Activated CD4-positive, alpha-beta T cell treated with anti-CD3 and anti-CD28 coated beads, Interleukin-2, amount 10 ng/mL, durations not matched to agents 7 days and 5 days (primary cell): ENCODE measurements at places on chromosomes 4 and X. TPM values are rescaled to one million over a fixed set of nuclear protein-coding genes. Genes with fewer than 3 reads are reported as not detected.

- no peak overlapping the region for H3K4me3 ChIP-seq
- DNase-seq, result no peak
- no peaks in the 10 kb centered on the region for H3K4me1 ChIP-seq
Observed at GRCh38 chr4:30839583-30840520, 119.7 kb downstream of the PCDH7 start.

DNA sequence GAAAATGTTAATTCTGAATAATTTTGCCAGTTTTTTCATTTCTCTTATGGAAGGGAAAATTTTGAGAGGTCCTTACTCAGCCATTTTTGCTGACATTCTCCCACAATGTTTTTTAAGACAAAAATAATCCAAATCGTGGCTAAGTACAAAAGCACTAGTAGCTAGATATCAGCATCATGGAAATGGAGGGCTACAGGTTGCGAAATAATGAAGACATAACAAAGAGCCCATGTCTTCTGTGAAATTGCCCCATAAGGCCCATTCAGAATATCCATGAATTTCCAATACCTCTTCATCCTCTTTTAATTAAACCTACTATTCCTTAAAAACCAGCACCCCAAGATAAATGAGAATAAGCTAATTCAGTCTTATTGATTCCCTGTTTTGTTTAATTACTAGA, 107.4 kb downstream of the HNRNPD start:
- DNase-seq, result no peak
- H3K27ac ChIP-seq, result no peak overlapping the region
- peaks cover 14% of the 10 kb centered on the region for H3K4me1 ChIP-seq
- H3K4me3 ChIP-seq, result no peak overlapping the region

DNA sequence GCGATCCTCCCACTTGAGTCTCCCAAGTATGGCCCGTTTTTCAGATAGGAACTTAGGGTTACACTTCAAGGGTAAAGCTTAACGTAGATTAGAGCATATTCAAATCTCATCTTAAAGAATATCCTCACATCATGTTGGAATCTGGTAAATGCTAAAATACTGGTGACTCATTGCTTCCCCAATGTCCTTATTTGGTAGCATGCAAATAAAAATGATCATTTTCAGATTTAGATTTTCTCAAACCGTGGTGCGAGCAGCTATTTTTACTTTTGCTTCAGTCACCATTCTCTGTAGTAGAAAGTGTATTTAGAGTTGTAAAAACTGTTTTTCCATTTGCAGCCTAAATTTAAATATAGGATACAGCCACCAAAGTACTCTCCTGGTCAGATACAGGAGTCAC, 101.5 kb upstream of the MAML3 start:
- peaks cover 8% of the 10 kb centered on the region for H3K27me3 ChIP-seq
- no peaks in the 10 kb centered on the region for H3K36me3 ChIP-seq
- no peak overlapping the region for H3K27ac ChIP-seq
- peaks cover 22% of the 10 kb centered on the region for H3K4me1 ChIP-seq
- no peak for DNase-seq
- no peak overlapping the region for H3K4me3 ChIP-seq

DNA sequence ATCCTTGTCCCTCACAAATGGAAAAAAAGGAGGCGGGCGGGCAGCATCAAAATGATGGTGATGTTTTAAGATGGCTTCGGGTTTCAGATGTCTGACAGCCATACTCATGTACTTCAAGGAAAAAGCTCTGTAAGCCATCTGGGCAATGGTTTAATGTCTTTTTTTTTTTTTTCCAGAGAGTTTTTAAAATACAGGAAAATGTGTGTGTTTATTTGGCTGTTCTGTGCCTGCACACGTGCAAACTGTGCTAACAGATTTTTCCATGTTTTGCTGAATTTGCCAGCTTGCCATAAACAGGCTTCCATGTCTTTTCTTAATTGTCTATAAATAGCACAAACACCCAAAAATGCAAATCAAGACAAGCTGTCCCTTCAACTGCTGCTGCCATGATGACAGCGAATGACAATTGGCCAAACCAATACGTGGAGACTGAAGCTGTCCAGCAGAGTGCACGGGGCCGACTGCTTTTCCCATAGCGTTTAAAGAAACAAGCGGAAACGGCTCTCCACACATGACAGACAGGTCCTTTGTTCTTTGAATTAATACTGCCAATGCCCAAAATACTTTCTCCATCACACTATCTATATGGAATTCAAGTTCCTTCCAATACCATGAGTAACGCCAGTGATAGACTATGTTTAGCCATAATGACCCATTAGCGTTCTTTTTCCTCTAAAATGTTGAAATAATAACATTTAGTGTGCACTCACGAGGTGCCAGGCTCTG, 35.7 kb downstream of the AFAP1 start:
- no peaks in the 10 kb centered on the region for H3K27me3 ChIP-seq
- DNase-seq, result no peak
- H3K4me1 ChIP-seq, result peaks cover 12% of the 10 kb centered on the region
- no peak overlapping the region for H3K27ac ChIP-seq
- H3K4me3 ChIP-seq, result no peak overlapping the region

DNA sequence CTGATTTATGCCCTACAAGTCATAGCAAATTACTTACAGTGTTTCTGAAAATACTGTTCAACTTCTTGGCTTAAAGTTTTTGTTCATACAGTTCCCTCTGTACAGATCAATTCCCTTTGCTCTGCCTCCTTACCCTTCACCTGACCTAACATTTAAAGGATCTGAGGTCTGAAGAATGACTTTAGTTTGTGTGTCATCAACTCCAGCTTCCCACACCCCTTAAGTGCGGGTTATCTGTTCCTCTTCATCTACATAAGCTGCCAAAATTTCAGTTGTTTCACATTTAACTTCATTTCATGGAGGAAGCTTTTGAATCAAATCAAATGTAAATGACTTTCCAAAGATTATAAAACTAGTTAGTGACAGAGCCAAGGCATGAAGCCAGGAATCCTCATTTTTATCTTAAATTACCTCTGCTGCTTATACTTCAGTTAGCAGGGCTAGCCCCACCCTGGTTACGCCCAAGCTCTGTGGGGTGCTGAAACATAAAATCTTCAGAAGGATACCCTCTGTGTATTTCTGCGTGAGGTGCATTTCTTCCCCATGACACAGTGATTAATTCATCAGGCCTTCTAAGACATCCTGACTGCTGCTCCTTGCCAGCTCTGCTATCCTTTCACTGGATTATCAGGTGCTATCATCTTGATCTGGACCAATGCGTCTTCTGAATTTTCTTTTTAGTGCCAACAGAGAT, 16.5 kb downstream of the CXCL1 start:
- no peaks in the 10 kb centered on the region for H3K36me3 ChIP-seq
- H3K4me3 ChIP-seq, result no peak overlapping the region
- no peak for DNase-seq
- H3K4me1 ChIP-seq, result peaks cover 5% of the 10 kb centered on the region

DNA sequence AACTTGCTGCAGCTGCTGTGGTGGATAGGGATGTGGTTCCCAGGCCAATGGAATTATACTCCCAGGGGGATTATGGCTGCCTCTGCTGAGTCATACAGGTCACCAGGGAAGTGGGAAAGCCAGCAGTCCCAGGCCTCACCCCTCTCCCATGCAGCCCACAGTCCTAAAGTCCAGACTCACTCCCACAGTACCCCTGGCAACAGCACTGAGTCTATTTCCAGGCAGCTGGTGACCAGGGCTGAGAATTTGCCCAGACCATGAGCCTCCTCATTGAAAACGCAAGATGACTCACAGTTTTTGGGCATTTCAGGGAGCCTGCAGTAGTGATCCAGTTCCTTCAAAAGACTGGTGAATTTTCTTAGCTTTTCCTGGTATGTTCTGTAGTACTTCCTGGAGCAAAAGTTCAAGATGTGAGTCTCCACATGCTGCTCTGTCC, 137.6 kb downstream of the NPNT start:
- no peak overlapping the region for H3K4me3 ChIP-seq
- DNase-seq, result no peak
- no peaks in the 10 kb centered on the region for H3K4me1 ChIP-seq

DNA sequence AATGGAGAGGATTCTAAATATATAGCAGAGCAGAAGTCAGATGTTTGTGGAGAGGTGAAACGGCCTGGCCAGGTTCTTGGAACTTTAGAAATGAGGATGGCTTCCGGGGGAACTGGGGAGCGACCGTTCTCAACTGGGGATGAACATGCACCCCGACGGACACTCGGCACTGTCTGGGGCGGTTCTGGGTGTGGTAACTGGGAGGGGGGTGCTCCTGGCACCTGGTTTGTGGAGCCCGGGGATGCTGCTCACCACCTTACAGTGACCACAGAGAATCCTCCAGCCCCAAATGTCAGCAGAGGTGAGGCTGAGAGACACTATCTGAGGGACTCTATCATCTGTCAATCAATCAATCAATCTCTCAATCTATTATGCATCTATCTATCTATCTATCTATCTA, 69.0 kb upstream of the PPP2R3B start:
- H3K27ac ChIP-seq, result no peak overlapping the region
- no peaks in the 10 kb centered on the region for H3K4me1 ChIP-seq
- no peaks in the 10 kb centered on the region for H3K27me3 ChIP-seq
- no peak for DNase-seq
- H3K36me3 ChIP-seq, result no peaks in the 10 kb centered on the region

- no peaks in the 10 kb centered on the region for H3K4me1 ChIP-seq
- H3K27me3 ChIP-seq, result no peaks in the 10 kb centered on the region
- H3K36me3 ChIP-seq, result no peaks in the 10 kb centered on the region
- no peak overlapping the region for H3K27ac ChIP-seq
- no peak overlapping the region for H3K4me3 ChIP-seq
- DNase-seq, result no peak
Observed at GRCh38 chrX:10457092-10457491, 163.3 kb downstream of the MID1 start.

IL3RA gene
- 7.1 TPM for total RNA-seq

ZIC3 gene
- not detected for total RNA-seq

GRCh38 chrX:107978707-107979307, 3.4 kb downstream of the TEX13B start:
- no peaks in the 10 kb centered on the region for H3K36me3 ChIP-seq
- no peak overlapping the region for H3K4me3 ChIP-seq
- H3K4me1 ChIP-seq, result peaks cover 2% of the 10 kb centered on the region
- peak; percentile 7 for DNase-seq
- H3K27ac ChIP-seq, result no peak overlapping the region

GC gene
- not detected for total RNA-seq

DNA sequence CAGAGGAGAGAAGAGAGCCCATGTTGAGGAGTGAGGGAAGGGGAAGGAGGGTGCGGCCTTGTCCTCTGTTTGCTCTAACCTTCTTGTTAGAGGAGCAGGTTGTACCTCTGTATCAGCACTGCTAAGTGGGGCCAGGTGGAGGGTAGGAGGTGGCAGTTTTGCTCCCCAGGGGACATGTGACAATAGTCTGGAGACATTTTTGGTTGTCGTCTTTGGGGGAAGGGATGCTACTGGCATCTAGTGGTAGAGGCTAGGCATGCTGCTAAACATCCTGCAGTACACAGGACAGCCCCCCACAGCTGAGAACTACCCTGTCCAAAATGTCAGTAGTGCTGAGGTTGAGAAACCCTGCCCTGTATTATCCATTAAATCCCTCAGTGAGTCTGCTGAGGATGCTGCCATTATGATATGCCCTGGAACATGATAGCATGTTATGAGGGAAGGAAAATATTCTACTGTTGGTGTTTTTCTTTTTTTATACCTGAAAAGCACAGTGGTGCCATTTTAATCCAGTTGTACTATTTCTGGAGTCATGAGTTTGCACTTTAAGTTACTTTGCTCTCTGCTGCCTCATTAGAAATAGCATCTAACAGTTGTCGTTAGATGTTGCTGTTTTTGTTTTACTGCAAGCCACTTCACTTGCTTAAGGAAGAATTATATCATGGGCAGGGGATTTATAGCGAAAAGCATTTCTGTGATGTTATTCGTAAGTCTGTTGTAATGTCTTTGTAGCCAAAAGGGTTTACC, 90.6 kb downstream of the LRP2BP start:
- no peak overlapping the region for H3K4me3 ChIP-seq
- H3K36me3 ChIP-seq, result peaks cover 12% of the 10 kb centered on the region
- DNase-seq, result peak; percentile 14
- H3K27ac ChIP-seq, result no peak overlapping the region

SLC6A14 gene
- not detected for total RNA-seq

DNA sequence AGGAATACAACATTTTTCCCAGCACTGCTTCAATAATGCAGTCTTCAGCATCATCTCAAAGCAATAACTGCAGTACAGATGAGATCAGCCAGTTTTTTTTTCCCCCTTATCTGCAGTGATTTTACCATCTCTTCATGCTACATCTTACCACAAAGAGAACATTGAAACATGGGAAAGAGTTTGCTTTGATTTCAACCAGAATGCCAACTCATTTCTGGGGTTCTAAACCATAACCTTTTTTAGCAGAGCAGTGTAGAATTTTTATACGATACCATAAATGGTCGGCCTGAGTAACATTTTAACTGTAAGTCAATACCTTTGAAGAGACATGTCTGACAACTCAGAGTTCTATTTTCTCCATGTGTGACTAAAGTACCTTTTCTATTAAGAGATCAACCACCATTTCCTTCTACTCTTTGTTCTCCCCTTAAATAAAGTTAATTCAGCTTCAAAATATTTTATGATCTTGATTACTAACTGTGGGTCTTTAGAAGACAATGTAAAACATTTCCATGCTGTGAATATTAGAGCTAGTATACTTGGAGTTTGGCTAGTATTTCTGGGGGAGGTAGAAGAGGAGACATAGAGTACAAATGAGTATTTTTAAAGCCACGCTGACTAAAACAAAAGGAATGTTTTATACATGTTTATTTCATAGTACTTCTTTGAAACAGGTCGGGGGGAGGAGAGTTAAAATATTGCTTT, 69.1 kb downstream of the TET2 start:
- H3K36me3 ChIP-seq, result peaks cover 17% of the 10 kb centered on the region
- DNase-seq, result no peak
- H3K4me1 ChIP-seq, result peaks cover 16% of the 10 kb centered on the region
- no peak overlapping the region for H3K27ac ChIP-seq
- no peaks in the 10 kb centered on the region for H3K27me3 ChIP-seq

DNA sequence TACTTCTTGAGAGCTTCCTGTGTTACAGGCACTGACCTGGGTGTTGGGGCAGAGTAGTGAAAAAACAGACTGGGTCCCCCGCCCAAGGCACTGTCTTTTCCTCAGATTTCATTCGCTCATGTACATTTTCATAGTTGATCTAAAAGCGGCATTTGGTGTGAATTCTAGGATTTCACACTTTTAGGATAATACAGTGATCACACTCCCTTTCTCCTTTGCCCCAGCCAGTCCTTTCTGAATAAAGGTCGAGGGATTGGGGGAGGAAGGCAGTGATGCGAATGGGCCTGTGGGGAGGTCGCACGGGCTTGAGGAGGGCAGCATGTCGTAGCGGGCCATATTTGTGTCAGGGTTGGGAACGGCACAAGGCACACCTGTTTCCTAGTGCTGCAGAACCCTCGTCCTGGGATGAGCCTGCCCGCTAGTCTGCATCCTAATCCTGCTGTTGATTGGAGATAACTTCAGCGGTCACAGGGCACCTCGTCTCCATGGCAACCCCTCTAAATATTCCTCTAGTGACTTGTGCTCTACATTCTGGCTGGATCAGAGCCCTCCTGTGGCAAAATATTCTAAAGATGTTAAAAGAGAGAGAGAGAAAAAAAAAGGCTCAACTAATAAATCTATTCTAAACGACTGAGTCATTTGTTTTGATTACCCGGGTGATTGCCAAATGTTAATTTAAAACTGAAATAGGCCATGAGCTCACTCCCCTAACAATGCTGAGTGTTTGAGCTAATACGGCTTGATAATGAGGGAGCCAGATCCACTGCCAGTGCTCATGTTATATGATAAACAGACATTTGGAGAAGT, 21.8 kb downstream of the FHL1 start:
- no peak overlapping the region for H3K27ac ChIP-seq
- no peak overlapping the region for H3K4me3 ChIP-seq
- DNase-seq, result no peak
- H3K36me3 ChIP-seq, result no peaks in the 10 kb centered on the region
